ENCODE measurements at places on chromosomes 2 and 18.

GRCh38 chr2:43221763-43222474 is 4.5 kb downstream of the ZFP36L2 start:
- DNase-seq, result peak; percentile 78

DNA sequence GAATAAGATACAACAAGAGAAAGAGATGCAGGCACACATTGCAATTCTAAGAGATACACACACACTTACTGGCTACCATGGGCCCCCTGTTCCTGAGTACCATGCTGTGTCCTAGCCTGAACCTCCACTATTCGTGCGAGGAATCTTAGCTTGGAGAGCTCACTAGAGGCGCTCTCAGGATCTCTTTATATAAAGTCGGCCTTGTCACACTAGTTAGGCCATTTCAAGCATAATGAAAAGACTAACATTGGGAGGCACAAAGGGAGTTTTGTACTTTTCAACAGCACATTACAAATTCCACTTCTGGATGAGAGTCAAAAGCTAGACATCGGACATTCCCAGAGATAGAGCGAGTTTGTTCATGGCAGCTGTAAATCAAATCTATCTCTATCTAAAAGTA is 365.2 kb downstream of the DSEL start:
- DNase-seq, result no peak

DNA sequence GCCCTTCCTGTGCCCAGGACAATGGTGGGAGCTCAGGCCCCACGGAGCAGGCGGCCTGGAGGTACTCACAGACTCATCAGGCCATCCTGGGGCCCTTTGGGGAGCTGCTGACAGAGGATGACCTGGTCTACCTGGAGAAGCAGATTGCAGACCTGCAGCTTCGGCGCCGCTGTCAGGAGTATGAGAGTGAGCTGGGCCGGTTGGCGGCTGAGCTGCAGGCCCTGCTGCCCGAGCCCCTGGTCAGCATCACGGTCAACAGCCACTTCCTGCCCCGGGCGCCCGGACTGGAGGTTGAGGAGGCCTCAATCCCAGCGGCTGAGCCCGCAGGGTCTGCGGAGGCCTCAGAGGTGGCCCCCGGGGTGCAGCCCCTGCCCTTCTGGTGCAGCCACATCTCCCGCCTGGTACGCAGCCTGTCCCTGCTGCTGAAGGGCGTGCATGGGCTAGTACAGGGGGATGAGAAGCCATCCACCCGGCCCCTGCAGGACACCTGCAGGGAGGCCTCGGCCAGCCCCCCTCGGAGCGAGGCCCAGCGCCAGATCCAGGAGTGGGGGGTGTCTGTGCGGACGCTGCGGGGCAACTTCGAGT is 8.3 kb upstream of the KLHL30 start:
- DNase-seq, result no peak

DNA sequence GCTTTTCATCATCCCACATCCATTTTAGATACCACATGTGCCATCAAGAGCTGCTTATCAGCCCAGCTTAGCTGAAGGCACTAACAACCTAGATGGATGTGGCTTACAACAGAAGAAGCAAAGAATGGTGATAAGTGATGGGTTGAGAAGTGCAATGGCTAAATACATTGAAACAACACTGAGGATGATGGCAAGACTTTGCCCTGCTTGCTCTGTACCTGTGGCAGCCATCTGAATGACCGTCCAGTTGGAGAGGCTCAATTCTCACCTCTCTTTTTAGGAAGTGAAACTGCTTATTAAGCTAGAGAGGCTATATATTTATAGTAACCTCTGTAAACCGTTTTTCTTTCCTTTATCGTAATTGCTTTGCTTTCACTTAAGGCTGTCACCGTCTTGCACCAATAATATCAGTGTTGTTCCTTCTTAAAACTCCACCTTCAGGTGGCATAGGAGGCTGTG is 5.7 kb downstream of the GPATCH11 start:
- DNase-seq, result no peak
